ENCODE measurements at places on chromosomes 5 and 9.

- DNase-seq: no peak
Measured at GRCh38 chr5:35202319-35203111, 27.8 kb downstream of the PRLR start.

- DNase-seq: no peak
Measured at GRCh38 chr9:17625644-17626388, 47.0 kb downstream of the SH3GL2 start.

DNA sequence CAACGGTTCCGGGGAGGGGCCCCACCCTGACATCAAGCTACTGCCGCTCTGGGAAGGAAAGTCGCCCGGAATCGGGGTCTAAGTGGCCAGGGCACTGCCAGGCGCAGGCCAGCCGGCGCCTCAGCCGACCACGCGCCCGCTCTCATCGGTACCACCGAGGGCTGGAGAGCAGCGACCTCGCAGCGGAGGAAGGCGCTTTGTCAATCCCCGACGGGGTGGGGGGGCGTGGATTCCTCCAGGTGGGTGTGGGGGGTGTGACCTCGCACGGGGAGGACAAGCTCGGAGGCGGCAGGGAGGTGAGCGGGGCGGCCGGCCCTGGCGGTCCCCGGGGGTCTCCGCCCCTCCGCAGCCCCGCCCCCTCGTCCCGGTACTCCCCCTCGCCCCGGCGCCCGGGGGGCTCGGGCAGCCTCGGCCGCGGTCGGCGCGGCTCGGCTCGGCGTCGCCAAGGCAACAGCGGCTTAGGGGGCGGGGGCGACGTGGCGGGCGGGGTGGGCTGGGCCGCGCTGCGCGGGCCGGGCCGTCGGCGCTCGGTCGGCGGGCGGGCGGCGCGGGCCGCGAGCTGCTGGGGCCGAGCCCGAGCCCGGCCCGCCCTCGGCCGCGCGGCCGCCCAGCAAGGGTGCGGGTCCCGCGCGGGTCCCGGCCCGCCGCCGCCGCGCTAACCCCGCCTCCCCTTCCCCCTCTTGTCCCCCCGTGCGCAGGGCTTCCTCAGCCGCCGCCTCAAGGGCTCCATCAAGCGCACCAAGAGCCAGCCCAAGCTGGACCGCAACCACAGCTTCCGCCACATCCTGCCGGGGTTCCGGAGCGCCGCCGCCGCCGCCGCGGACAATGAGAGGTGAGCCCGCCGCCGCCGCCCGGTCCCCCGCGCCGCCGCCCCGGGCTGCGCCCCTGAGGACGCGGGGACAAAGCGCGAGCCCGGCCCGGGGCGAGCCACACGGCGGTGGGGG lies 47.5 kb downstream of the DAB2IP start:
- DNase-seq: no peak

GRCh38 chr5:4579679-4580078 lies 560.5 kb upstream of the ADAMTS16 start:
- no peak for DNase-seq

GRCh38 chr5:3835811-3836210 lies 240.2 kb downstream of the IRX1 start:
- no peak for DNase-seq

- peak; percentile 58 for DNase-seq
Measured at GRCh38 chr9:78973907-78974306, 597.9 kb upstream of the TLE4 start.

Measured in NCI-H1436 treated with DMSO at 0.1 percent for 48 hours (cell line).